Stimulated activated CD8-positive, alpha-beta memory T cell treated with anti-CD3 and anti-CD28 coated beads, Interleukin-4, amount 100 ng/mL, for 24 hours (primary cell): ENCODE measurements at places on chromosomes 12 and 14.

DNA sequence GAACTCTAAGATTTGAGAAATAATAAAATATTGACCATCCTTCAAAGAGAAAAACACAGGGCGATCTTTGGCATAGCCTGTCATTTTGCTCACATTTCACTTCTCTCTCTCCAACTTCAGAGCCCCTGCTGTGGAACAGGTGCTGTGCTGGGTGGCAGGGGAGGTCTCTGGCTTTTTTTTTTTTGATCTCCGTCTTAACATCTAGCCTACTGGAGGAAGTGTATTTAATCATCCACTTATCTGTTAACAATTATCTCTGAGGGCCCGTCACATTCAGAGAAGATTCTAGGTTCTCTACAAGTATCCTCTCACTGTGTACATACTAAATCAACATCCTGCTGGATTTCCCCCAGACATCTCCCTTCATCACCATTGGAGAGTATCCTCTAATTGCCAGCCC lies 34.1 kb downstream of the CHST11 start:
- DNase-seq: no peak

GRCh38 chr12:76060111-76060510 lies 24.4 kb downstream of the NAP1L1 start:
- no peak for DNase-seq

- no peak for DNase-seq
Measured at GRCh38 chr14:25953532-25954139, 644.2 kb downstream of the NOVA1 start.

- DNase-seq: no peak
Measured at GRCh38 chr12:106541201-106541600, 41.6 kb upstream of the RFX4 start.

DNA sequence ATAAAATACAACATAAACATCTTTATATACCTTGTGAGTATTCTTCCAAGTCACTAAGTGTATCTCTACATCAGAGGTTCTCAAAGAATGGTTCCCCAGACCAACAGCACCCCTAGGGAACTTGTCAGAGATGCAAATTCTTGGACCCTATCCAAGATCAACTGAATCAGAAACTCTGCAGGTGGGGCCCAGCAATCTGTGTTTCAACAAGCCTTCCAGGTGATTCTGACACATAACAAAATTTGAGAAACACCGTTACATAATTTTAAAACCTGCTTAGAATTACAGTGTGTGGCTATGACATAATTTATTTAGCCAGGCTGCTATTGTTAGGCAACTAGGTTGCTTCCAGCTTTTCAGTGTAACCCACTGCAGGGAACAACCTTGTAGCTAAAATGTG lies 49.8 kb downstream of the NTN4 start:
- no peak for DNase-seq

GRCh38 chr12:28606967-28607557 lies 416.8 kb downstream of the CCDC91 start:
- DNase-seq: no peak

GRCh38 chr14:85960756-85961155 lies 430.8 kb downstream of the FLRT2 start:
- DNase-seq: no peak

DNA sequence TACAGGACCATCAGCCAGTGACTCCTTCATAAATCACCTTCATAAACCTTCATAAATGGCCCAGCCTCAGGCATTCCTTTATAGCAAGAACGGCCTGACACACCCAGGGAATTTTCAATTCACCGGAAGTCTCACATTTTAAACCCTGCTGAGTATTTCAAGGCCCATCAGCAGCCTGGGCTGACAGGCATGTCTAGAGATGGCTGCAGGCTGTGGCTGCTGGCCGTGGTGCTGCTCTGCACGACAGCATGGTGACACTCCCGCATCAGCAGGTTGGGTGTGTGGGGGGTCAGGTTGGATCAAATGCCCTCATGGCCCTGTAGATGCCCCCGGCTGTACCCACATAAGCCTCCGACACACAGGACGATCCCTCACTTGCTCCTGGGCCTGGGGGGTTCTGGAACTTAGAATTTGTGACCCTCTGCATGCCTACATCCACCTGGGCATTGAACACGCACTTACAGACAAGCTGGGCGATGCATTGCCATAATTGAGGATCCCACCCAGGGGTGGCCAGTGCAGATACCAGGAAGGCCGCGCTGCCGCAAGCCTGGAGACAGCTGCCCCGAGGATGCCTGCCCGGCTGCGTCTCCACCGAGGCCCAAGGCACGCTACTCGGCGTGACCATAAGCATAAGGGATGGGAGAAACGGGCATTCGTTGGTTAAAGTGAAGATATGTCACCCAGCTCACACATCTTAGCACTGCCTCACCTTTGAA lies 124.3 kb downstream of the PIWIL1 start:
- DNase-seq: no peak

- DNase-seq: no peak
Measured at GRCh38 chr12:65638324-65638723, 186.0 kb upstream of the HMGA2 start.

- DNase-seq: no peak
Measured at GRCh38 chr12:56300644-56301464, 724 bp upstream of the CS start.

- no peak for DNase-seq
Measured at GRCh38 chr12:39368096-39368495, 74.8 kb downstream of the KIF21A start.

DNA sequence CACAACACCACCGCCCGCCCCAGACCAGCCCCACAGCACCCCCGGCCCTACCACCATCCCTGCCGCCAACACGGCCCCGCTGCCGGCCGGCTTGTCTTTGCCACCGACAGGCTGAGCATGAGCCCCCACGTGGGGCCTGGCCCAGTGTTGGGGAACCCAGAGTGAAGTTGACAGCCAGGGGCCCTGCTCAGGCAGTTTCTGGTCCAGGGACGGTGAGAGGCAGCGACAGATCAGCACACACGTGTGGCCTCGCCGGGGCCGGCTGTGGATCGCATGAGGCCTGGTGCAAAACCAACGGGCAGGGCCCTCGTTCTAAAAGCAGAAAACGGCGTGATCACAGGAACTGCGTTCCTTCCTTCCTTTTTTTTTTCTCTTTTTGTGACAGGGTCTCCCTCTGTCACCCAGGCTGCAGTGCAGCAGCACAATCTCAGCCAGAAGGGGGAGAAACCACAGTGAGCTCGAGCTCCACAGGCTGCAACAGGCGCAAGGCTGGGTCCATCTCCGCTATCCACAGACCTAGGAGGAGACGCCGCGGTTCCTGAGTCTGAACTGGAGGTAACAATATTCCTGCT lies 50.5 kb upstream of the FBRSL1 start:
- no peak for DNase-seq

- no peak for DNase-seq
Measured at GRCh38 chr14:70032447-70032846, 153.2 kb downstream of the SMOC1 start.

DNA sequence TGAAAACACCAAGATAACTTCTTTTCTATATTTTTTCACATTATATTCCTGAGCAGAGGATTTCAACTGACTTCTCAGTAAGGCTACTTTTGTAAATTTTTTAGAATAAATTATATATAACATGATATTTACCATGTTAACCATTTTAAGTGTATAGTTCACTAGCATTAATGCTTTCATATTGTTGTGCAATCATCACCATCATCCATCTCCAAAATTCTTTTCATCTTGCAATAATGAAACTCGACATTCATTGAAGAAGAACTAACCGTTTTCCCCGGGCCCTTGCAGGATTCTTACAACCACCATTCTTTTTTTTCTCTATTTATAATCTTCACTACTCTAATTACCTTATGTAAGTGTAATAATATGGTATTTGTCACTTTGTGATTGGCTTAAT lies 1036.1 kb downstream of the LRFN5 start:
- no peak for DNase-seq

- DNase-seq: no peak
Measured at GRCh38 chr12:49952391-49953055, 2.0 kb downstream of the AQP2 start.

DNA sequence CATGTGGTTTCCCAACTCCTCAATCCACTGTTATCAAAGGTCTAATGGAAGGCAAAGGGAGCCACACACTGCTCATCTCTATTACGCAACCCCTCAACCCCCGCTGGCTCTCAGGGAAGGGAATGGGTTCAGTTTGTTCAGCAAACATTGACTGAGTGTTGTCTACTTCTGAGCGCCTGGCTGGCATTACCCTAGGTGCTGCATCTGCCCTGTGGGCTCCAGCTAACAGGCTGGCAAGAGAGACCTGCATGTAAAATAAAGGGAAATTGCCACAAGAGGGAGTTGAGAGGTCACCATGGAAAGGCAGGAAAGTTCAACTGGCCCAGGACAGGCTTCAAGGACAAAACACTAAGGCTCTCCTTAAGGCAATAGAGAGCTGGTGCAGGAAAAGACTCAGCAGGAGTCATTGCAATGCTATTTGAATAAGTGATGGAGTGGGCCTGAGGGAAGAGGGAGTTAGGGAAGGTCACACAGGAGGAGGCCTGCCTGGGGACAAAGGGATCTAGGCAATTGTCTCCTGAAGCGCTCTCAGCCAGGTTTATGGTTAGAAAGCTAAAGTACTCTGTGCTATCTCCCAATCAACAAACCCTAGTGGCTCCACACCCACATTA lies 5.5 kb upstream of the ZNF740 start:
- no peak for DNase-seq

DNA sequence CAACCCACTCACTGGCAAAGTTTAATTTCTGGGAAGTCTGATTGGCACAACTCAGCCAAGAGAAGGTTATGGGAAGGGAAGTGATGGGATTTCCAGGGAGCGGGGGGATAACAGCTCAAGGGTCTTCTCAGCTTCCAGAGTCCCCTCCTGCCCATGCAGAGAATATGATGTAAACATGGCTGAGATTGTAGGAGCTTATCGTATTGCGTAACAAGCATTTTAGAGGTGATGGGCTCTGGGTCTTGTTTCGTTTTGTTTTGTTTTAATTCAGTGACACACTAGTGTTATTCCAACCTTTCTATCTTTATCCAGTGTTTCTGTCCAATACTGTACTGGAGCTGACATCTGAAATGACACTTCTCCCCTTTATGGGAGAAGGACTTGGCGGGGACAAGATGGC lies 762.1 kb upstream of the TMEM132C start:
- DNase-seq: no peak

GRCh38 chr14:22737052-22737451 lies 29.4 kb upstream of the OXA1L start:
- no peak for DNase-seq
